ENCODE measurements at places on chromosomes 5 and 9. TPM values are rescaled to one million over a fixed set of nuclear protein-coding genes. Genes with fewer than 3 reads are reported as not detected.

GRCh38 chr9:110073356-110073905 is 134.5 kb downstream of the C9orf152 start:
- DNase-seq: no peak
- H3K27ac ChIP-seq: peak overlapping the region; percentile 96
- H3K4me1 ChIP-seq: no peaks in the 10 kb centered on the region

DNA sequence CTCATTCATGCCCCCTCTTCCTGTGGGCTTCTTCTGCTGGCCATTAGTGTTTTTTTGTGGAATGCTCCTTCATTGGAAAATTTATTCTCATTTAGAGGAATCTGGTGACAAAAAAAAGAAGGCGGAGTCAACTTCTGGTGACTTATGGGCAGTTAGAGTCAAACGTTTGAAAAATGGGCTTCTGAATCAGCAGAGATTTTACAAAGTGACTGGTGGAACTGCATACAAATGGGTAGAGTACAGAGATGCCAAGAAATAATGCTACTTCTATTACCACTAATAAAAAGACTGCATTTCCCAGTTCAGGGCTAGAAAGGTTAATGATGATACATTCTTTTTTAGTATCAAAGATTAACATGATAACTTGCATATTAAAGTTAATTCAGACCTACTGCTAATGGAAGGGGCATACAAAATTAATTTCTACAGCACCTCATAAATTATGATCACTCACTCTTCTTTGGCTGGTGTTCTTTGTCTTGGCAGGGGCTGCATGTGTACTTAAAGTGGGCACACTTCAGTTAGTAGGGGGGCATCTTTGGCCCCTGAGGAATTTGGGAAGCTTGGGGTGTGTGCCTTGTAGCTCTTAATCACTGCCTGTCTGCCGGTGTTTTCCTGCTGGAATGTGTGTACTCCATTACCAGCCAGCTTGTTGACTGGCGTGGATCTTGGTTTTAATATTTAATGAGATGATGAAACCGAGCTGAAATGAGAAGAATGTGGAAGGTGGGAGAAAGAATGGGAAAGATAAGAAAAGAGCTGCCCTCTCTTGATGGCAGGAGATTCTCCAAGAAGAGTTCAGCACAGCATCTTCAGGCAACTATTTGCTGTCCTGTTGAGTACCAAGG is 148.9 kb downstream of the DOCK2 start:
- H3K36me3 ChIP-seq: no peaks in the 10 kb centered on the region
- no peaks in the 10 kb centered on the region for H3K27me3 ChIP-seq
- no peak overlapping the region for H3K27ac ChIP-seq
- H3K4me1 ChIP-seq: no peaks in the 10 kb centered on the region
- no peak for DNase-seq

GRCh38 chr5:135124724-135125123 is 90.7 kb upstream of the PITX1 start:
- H3K36me3 ChIP-seq: no peaks in the 10 kb centered on the region
- peaks cover 13% of the 10 kb centered on the region for H3K27me3 ChIP-seq
- peaks cover 36% of the 10 kb centered on the region for H3K4me1 ChIP-seq
- H3K4me3 ChIP-seq: no peak overlapping the region

DNA sequence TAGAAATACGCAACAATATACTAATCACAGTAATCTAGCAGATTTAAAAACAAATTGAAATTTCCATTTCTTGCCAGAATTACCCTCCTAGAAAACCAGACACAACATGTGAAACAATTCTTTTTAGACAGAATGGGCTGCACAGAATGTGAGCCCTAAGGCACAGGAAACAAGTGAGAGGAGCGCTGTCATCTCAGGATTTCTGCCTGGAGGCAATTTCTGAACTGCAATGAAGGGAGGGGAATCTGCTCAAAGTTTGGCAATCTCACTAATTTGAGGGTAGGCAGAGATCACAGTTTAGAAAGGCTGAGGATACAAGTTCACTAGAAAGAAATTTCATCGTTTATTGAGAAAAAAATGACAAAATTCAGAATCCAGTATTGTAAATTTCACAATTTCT is 70.3 kb downstream of the INIP start:
- no peaks in the 10 kb centered on the region for H3K27me3 ChIP-seq
- DNase-seq: no peak
- no peak overlapping the region for H3K4me3 ChIP-seq
- H3K4me1 ChIP-seq: no peaks in the 10 kb centered on the region
- peaks cover 10% of the 10 kb centered on the region for H3K36me3 ChIP-seq

DNA sequence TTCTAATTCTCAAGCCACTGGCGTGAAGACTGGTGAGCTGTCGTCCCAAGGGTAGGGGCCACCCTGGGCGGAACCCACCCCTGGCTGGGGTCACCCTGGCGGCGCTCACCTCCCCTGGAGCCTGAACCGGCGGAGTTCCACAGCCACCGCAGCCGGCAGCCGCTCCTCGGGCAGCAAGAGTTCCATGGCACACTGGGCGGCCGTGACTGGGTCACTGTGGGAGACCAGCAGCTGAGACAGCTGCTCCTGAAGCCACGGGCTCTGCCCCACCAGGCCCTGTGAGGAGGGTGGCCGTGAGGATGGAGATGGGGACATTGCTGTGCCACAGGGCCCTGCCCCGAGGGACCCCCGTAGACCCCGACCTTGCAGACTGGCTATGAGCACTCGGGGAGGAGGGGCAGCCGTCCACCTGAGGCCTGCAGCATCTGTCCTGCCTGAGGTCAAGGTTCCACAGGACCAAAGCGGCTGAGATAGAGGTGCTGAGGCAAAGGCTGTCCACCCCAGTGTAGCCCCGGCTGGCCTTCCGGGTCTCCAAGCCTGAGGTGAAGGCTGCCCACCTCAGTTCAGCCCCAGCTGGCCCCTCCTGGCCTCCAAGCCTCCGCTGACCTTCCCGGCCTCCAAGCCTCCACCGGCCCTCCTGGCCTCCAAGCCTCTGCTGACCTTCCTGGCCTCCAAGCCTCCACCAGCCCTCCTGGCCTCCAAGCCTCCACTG is 50.6 kb upstream of the NRARP start:
- no peak for DNase-seq
- H3K27ac ChIP-seq: no peak overlapping the region
- no peaks in the 10 kb centered on the region for H3K27me3 ChIP-seq
- H3K4me3 ChIP-seq: no peak overlapping the region
- H3K36me3 ChIP-seq: no peaks in the 10 kb centered on the region
- no peaks in the 10 kb centered on the region for H3K4me1 ChIP-seq

GRCh38 chr9:136965771-136966484 is 11.4 kb upstream of the PTGDS start:
- no peak overlapping the region for H3K27ac ChIP-seq
- peaks cover 7% of the 10 kb centered on the region for H3K4me1 ChIP-seq
- DNase-seq: no peak
- H3K27me3 ChIP-seq: no peaks in the 10 kb centered on the region
- H3K4me3 ChIP-seq: no peak overlapping the region

DNA sequence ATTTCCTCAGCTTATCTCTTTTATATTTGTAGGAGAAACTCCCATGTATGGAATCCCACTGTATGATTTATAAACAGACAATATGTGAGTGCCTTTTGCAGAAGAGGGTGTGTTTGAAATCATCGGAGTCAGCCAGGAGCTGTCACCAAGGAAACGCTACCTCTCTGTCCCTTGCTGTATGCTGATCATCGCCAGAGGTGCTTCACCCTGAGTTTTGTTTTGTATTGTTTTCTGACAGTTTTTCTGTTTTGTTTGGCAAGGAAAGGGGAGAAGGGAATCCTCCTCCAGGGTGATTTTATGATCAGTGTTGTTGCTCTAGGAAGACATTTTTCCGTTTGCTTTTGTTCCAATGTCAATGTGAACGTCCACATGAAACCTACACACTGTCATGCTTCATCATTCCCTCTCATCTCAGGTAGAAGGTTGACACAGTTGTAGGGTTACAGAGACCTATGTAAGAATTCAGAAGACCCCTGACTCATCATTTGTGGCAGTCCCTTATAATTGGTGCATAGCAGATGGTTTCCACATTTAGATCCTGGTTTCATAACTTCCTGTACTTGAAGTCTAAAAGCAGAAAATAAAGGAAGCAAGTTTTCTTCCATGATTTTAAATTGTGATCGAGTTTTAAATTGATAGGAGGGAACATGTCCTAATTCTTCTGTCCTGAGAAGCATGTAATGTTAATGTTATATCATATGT is 18.0 kb upstream of the CTSL start:
- H3K4me3 ChIP-seq: no peak overlapping the region
- H3K36me3 ChIP-seq: no peaks in the 10 kb centered on the region
- no peak overlapping the region for H3K27ac ChIP-seq
- no peak for DNase-seq
- H3K27me3 ChIP-seq: no peaks in the 10 kb centered on the region

GRCh38 chr5:102753889-102754766 is 977 bp upstream of the PAM start:
- peaks cover 13% of the 10 kb centered on the region for H3K4me1 ChIP-seq
- H3K36me3 ChIP-seq: no peaks in the 10 kb centered on the region
- peak overlapping the region; percentile 96 for H3K4me3 ChIP-seq
- no peaks in the 10 kb centered on the region for H3K27me3 ChIP-seq

DNA sequence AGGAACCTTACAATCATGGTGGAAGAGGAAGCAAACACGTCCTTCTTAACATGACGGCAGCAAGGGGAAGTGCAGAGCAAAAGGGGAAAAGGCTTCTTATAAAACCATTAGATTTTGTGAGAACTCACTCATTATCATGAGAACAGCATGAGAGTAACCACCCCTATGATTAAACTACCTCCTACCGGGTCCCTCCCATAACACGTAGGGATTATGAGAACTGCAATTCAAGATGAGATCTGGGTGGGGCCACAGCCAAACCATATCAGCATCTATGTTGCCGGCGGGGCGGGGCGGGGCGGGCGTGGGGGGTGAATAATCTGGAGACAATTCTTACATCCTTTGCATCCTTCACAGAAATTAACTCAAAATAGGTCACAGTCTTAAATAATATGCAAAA is 58.8 kb upstream of the GFPT2 start:
- DNase-seq: no peak
- H3K4me3 ChIP-seq: no peak overlapping the region
- no peak overlapping the region for H3K27ac ChIP-seq
- H3K36me3 ChIP-seq: no peaks in the 10 kb centered on the region

DNA sequence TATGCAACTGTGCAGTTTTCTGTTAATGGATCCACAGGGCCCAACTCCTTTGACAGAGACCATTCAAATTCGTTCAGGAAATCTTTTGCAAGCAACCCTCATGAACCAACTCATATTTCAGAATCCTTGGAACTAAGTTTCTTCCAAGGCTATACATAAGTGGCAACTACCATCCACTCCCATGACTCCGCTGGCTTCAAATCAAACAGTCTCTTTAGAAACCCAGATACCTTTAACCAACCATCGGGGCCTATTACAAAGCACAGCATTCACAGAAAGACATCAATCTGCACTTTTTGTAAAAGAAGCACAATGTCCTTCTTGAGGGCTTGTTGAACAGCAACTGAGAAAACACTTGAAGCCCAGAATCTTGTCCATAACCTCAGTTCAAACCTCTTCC is 526.9 kb downstream of the DTWD2 start:
- DNase-seq: no peak
- no peak overlapping the region for H3K27ac ChIP-seq
- H3K4me1 ChIP-seq: no peaks in the 10 kb centered on the region
- H3K27me3 ChIP-seq: no peaks in the 10 kb centered on the region
- no peaks in the 10 kb centered on the region for H3K36me3 ChIP-seq

DNA sequence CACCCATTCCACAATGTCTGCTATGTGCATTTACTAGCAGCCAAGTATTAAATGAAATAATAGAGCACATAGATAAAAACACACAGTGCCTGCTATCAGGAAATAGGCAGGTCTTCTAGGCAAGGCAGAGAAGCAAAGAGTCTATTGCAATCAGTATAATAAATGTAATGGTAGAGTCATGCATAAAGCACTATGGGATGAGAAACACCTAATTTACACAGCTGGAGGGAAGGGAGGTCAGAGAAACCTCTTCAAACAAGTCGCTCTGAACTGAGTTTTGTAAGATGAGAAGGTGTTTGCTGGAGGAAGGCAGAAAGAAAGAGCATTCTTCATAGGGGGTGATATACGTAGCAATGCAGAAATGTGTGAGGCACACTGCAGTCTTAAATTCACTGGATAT is 341.0 kb upstream of the DMAC1 start:
- H3K27me3 ChIP-seq: no peaks in the 10 kb centered on the region
- no peak overlapping the region for H3K27ac ChIP-seq
- DNase-seq: no peak
- no peak overlapping the region for H3K4me3 ChIP-seq
- no peaks in the 10 kb centered on the region for H3K4me1 ChIP-seq

GRCh38 chr5:157596487-157596886 is 20.9 kb upstream of the ADAM19 start:
- no peaks in the 10 kb centered on the region for H3K27me3 ChIP-seq
- DNase-seq: no peak
- no peaks in the 10 kb centered on the region for H3K4me1 ChIP-seq

- H3K4me3 ChIP-seq: no peak overlapping the region
- DNase-seq: no peak
- H3K27ac ChIP-seq: no peak overlapping the region
- no peaks in the 10 kb centered on the region for H3K4me1 ChIP-seq
- H3K36me3 ChIP-seq: peaks cover 89% of the 10 kb centered on the region
- H3K27me3 ChIP-seq: no peaks in the 10 kb centered on the region
Measured at GRCh38 chr5:1806974-1807373, 5.8 kb downstream of the NDUFS6 start.

DNA sequence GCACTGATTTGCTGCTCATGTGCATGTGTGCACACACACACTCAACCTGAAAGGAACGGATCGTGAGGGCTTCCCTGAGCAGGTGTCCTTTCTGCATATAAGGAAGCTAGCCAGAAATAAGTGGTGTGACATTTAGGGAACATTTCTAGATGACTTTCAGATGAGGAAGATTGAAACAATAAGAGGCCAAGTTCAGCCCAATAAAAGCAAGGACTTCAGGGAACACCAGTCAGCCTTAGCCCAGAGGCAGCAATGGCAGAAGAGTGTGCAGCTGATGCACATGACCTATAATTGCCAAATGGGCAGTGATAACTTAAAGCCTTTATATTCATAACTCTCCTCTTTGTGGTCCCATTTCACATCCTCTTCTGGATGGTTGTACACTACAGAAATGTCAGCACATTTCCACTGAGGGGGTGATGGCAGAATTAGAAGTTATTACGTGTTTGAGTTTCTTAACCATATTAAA is 255.5 kb downstream of the TRIM32 start:
- DNase-seq: no peak
- no peak overlapping the region for H3K4me3 ChIP-seq
- no peaks in the 10 kb centered on the region for H3K4me1 ChIP-seq
- H3K27ac ChIP-seq: no peak overlapping the region
- no peaks in the 10 kb centered on the region for H3K27me3 ChIP-seq
- H3K36me3 ChIP-seq: no peaks in the 10 kb centered on the region

PCDHGA4 gene
- 2.2 TPM for polyA plus RNA-seq

FSD1L gene
- polyA plus RNA-seq: 1.0 TPM

POU5F2 gene
- 0.02 TPM for polyA plus RNA-seq

GRIN3A gene
- not detected for polyA plus RNA-seq

PRLR gene
- 0.34 TPM for polyA plus RNA-seq

HMCN2 gene
- 0.15 TPM for polyA plus RNA-seq

CAVIN4 gene
- polyA plus RNA-seq: 0.54 TPM
